ENCODE measurements at places on chromosomes 6 and 20.

- DNase-seq: no peak
Observed at GRCh38 chr6:143506620-143507019, 4.9 kb downstream of the FUCA2 start.

DNA sequence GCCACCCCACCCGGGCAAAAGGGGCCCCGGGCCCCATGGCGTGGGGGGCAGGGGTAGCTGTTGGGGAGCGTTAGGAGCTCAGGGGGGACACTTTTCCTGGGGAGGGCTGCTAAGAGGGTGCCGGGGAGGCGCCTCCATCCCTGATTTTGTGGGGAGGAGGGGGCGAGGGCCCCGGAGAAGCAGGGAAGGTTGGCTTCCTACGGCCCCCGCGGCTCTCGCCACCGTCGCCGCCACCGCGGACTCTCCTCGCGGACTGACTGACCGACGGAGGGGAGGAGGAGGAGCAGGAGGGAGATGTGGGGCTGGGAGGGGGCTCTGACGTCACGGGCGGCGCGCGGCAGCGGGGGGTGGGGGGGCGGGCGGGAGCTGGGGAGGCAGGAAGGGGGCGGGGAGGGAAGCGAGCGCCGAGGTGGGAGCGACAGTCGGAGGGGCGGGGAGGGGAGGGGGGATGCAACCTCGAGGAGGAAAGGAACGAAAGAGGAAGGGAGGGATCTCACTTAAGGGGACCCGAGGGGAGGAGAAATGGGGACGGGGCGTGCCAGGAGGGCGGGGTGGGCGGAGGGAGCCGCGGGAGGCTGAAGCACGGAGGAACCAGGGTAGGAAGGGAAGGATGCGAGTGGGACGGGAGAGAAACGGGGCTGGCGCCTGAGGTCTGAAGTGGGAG, 5.1 kb downstream of the GABBR1 start:
- DNase-seq: no peak

DNA sequence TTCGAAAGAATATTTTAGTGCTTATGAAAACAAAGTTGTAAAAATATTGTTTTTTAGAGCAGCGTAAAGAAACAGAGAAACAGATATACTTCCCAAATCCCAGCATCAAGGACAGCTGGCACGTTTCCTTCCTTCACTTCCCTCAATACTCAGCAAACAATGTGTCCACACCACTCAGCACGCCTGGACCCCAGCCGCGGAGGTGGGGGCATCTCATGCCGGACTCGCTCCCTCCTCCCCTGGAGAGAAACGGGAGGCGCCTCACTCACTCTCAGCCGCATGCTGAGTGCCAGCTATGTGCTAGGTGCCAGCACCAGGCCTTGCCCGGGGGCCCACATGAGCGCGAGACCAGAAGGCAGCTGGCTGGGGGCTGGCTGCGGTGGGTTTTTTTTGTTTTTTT, 34.7 kb downstream of the SLC2A4RG start:
- DNase-seq: no peak

- no peak for DNase-seq
Observed at GRCh38 chr20:10209091-10209490, 9.5 kb upstream of the SNAP25 start.

DNA sequence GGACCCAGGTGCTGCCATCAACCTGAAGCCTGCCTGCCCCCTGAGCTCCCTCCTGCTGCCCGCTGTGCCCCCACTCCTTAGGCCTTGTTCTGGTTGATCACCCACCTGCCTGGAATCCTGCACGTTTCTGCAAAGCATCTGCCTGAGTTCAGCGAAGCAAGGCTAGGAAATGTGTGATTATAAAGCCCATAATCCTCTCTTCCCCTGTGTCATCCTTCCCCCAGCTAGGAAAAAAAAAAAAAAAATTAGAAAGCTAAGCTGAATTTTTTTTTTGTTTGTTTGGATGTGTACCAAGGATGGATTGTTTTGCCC, 93.2 kb downstream of the FOXA2 start:
- no peak for DNase-seq

DNA sequence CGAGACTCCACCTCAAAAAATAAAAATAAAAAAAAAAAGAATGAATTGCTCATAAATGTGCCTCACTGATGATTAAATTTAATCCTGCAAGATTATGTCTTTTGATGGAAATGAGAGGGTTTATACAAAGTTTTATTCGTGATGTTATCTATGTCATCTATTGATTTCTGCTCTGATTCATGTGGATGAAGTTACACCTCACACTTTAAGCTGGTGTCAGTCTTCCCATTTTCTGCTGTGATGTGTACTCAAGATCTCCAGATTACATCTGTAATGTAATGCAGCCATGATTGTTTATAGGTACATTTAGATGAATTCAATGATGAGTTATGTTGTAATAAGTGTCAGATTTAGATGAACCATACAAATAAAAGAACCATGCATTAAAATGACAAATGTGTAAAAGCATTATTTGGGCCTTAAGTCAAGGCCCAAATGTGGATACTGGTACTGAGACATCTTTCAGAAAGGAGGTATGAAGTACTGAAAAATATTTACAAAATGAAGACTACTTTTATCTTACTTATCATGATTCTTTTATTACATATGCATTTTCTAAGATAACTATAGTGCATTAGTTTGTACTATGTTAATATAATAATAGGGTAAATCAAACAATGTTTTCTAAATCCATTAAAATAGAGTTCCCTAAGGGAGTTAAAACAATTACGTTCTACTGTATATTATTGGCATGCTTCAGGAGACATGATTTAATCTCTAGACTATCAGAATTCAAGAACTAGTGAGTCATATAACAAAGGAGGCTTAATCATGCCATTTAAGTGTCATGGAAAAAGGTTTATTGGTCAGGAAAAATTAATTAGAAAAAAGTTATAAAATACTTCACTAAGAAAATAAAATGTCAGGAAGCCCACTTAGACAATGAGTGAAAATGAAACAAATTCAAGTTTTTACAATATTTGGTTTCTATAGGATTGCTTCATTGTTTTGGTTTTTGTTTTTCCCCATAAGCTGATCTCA, 34.5 kb downstream of the HCRTR2 start:
- DNase-seq: peak; percentile 5

DNA sequence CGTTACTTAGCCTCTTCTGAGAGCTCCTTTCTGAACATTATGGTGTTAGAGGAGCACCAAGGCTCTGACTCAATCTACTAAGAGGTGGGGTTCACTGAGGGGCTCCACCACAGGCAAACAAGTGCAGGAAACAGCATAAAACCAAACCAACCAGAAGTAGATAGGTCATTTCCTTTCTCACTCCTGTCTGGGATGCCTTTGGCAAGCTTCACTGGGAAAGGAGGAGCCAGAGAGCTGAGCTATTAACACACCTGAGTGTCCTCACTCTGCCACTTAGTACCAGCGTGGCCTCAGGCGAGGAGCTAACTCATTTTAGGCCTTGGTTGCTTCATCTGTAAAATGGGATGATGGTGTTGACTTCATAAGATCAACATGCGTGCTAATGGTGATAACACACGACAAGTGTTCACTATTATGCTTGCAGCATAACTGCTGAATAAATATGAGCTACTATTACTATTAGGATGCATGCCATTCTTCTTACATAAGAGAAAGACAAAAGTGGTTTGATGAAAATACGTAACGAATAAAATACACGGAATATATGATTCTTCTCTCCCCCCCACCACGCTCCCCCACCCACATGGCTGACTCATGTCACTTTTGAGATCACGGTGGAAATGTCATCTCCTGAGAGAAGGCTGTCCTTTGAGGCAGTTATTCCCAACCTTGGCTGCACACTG, 185.4 kb downstream of the BCAS1 start:
- DNase-seq: no peak

- no peak for DNase-seq
Observed at GRCh38 chr6:69994251-69994650, 127.9 kb downstream of the COL19A1 start.

DNA sequence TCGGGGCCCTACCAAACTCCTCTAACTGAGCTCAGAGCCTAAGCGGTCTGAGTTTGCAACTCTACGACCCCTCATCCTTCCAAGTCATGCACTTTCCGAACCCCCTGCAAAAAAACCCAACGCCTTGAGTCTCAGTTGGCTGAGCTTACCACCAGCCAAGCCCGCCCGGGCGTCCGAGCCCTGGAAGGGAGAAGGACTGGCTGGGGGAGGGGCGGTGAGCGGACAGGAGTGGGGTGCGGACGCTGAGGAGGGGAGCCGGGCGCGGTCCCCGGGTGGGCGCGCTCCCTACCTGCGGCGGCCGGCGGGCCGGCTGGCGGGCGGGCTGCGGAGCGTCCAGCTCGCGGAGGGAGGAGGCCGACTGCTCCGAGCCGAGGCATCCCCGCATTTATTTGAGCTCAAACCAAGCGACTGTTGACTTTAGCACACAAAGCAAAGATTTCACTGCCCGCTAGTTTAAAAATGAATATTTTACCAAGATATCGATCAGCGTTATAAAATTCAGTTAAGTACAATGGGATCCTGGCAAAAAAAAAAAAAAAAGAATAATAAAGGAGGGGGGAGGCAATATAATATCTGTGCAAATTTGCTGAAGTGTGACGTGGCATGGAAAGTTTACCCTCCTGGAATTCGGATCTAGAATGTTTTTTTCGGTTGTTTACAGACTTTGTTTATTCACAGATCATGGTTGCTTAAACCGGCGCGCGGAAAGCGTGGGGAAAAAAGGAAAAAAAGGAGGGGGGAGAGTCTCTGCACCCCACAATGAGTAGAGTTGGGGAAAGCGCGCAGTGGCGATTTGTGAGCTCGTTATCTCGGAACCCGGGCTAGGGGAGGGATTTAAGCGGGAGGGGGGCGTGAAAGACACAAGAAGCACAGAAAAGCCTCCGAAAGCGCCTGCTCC, 5.9 kb downstream of the FOXA2 start:
- DNase-seq: no peak

DNA sequence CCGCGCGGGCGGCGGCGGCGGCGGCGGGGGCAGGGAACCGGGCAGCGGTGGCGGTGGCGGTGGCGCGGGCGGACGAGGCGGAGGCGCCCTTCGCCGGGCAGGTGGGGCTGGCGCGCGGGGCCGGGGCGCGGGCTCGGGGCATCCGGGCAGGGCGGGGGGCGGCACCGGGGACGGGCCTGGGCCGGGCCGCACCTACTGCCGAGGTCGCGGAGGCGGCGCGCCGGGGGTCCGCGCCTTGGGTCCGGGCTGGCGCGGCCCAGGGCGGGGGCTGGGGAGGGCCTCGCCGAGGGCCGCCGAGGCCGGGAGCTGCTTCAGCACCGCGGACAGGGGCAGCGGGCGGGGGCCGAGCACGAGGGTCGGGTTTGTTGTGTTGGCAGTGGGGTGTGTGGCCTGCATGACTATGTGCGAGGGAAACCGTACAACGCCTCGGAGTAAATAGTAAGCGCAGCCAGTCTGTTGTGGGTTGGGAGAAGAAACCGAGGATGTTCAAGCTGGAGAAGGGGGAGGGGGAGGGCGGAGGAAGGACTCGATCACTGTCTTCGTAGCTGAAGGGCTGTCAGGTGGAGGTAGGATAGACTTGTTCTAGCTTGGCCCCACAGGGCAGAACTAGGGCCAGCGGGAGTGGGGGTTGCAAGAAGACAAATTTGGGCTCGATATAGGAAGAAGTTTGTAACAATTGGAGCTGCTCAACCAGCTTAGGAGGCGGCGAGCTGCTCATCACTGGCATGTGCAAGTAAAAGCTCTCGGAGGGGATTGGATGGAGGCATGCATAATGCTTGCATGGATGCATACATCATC, 593 bp downstream of the MMP24 start:
- peak; percentile 23 for DNase-seq

- no peak for DNase-seq
Observed at GRCh38 chr6:99091985-99092384, 144.2 kb upstream of the FBXL4 start.

DNA sequence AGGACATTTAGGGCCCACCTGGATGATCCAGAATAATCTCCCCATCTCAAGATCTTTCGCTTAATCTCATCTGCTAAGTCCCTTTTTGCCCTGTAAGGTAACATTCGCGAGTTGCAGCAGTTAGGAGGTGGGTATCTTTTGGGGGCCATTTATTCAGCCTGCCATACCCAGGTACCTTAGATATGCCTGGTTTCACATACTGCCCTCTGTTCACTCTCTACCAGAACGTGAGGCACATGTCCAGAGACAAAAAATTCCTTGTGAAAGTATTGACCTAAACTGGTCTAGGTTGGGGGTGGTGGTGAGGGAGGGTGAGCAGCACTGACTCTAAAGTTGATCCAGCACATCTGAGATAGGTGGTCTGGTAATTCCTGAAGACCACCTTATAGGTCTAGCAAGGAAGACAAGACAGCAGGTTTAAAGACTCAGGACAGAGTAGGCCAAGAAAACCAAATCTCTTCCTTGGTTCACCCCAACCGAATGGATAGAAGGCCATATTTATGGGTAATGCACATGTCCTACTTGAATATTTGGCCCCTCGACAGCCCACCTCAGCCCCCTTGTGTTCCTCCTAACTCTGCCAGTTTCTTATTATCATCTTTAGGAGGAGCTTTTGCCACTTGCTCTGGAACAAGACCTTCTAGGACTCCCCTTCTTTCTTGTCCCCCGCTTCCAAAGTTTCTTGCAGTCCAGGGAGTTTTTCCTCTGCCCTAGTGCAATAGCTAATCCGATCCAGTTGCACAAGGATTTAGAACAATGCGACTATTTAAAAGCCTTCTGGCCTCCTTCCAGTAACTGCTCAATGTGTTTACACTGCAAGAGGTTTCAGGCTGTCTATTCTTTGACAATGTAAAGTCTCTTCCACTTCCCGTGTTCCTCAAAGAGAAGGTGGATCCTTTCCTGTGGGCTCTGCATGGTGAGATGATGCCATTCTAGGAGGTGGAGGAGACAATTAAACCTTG, 213.0 kb upstream of the LAMP5 start:
- DNase-seq: peak; percentile 75

- no peak for DNase-seq
Observed at GRCh38 chr6:138285800-138286199, 67.5 kb upstream of the PBOV1 start.

DNA sequence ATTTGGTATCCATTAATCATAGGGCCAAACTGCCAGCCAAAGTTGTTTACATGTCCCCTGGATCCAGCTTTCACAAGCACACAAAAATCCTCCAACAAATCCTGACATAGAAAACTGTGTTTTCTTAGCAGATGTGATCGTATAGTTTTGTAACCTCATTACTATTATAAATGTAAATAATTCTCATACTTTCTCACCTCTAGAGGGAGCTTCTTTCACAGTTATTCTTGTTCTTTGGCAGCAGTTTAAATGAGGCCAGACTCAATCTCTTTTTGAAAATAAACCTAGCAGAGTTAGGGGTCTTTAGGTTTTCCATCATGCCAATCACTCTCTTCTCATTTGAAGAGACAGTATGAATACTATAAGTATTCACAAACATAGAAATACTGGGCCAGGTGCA, 17.0 kb upstream of the ZNF318 start:
- DNase-seq: no peak

- DNase-seq: no peak
Observed at GRCh38 chr20:64271636-64272035, 16.1 kb downstream of the PCMTD2 start.

GRCh38 chr6:116596815-116597214, 19.5 kb upstream of the RSPH4A start:
- peak; percentile 2 for DNase-seq

GRCh38 chr6:39239527-39240154, 10.4 kb upstream of the KCNK5 start:
- DNase-seq: no peak

DNA sequence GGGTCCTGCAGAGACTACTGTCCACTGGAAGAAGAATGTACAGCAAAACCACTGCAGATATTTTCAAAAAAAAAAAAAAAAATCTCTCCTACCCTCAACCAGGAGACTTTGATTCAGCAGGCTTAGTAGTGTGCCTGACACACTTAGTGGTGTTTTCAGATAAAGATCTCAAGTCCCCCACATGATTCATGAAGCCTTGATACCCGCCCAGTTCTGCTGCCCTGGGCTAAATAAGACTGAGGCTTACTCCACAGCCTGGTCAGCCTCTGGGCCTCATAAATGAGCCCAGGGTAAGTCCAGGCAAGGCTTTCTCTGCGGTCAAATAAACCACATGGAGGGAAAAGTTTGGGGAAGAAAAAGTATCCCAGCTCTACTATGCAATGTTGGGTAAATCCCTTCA, 222.1 kb upstream of the ARID1B start:
- DNase-seq: no peak

Measured in mammary epithelial cell (primary cell).